Activated CD4-positive, alpha-beta T cell treated with anti-CD3 and anti-CD28 coated beads, Interleukin-2, amount 50 U/mL, for 48 hours (primary cell): ENCODE measurements at places on chromosomes 3 and 15.

GRCh38 chr3:185207931-185208746 lies 45.7 kb downstream of the EHHADH start:
- peak; percentile 20 for DNase-seq

DNA sequence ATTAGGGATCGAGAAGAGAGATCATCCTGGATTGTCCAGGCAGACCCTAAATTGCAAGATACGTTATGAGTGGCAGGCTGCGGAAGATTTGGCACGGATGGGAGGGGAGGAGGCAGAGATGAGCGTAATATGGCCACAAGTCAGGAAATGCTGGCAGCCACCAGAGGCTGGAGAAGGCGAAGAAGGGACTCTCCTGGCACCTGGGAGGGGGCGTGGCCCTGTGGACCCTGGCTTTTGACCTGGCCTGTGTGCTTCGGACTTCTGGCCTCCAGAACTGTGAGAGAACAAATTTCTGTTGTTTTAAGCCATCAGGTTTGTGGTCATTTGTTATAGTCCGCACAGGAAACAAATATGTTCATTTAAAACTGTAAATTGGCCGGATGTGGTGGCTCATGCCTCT lies 31.9 kb upstream of the IGF1R start:
- DNase-seq: no peak

GRCh38 chr15:88115486-88116152 lies 140.9 kb downstream of the NTRK3 start:
- no peak for DNase-seq

- DNase-seq: no peak
These were observed 11.3 kb downstream of the HDAC11 start for GRCh38 chr3:13491206-13491974.

DNA sequence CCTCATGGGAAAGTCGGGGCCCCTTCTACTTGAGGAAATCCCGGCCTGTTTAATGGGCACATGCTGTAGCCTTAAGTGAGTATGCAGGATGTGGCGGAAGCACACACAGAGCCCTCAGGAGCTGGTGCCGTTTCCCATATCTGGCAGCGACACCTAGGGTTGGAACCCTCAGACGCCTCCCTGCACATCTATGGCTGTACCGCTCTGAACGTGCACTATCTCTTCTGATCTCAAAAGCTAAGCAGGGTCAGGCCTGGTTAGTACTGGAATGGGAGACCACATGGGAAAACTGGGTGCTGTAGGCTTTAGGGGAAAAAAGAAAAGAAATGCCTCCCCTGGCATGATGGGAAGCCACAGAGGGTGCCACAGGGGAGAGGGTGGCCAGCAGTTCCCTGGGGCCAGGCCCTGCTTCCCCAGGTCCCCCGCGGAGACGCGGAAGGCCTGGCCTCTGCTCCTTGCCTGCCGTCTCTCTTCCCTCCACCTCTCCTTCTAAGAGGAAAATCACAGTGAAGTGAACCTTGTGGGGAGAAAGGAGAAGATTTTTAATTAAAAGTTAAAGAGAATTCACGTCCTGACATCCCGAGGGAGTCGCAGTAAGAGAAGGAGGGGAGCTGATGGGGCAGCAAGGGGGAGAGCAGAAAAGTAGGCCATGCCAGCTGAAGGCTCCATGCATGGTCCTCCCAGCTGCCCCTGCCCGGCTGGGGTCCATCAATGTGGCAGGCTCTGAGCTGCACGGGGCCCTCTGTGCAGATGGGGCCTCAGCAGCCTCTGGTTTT lies 60.5 kb upstream of the TMEM115 start:
- no peak for DNase-seq

GRCh38 chr3:48413086-48413485 lies 16.8 kb downstream of the PLXNB1 start:
- no peak for DNase-seq

DNA sequence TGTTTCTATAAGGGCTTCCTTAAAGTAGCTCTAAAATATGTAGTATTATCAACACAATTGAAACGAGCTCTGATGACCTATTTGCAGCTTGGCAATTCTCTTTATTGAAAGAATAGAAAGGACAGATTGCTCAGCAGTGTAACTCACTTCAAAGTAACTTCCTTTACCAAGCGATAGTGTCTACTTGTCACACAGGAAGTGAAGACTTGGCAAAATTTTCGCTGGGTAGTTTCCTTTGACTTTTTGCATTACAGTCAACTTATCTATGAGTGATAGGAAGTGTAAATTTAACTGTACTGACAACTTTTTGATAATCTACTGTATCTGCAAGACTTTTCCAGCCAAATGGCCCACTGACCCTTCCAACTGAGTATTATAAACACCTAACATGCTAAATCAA lies 22.8 kb downstream of the SLC9A9 start:
- DNase-seq: no peak

DNA sequence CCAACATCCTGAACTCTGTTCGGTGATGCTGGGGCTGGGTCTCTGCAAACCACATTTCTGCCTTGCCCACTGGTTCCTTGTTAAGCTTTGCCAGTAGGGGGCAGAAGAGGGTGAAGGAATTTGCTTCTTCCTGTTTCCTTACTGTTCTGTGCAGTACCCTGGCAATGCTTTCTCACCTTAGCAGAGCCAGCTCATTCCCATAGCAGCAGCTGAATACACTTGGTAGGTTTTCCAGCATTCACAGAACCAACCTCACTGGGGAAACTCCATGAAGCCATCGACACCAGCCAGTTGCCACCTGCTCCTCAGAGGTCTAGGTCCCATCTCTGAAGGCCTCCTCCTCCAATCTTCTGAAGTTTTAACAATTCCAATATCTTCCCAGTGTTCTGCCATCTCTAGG lies 308.4 kb downstream of the PDCD6IP start:
- DNase-seq: peak; percentile 9

DNA sequence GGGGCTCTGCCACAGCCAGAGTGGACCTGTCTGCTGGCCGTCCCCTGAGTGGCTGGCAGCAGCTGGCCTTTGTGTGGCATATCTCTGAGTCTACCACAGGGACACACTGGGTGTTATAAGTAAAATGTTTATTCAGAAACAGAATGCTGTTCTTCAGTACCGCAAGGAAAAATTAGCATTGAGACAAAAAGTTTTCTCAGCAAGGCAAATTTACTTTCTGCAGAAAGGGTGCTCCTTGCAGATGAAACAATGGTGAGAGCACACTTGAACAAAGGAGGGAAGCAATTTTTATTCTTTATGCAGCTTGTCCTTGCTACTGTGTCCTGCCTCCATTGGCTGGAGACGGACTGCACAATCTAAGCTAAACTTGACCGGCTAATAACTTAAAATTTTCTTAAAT lies 4.0 kb downstream of the TMEM89 start:
- DNase-seq: no peak

GRCh38 chr3:84100861-84101260 lies 857.9 kb upstream of the CADM2 start:
- DNase-seq: no peak

DNA sequence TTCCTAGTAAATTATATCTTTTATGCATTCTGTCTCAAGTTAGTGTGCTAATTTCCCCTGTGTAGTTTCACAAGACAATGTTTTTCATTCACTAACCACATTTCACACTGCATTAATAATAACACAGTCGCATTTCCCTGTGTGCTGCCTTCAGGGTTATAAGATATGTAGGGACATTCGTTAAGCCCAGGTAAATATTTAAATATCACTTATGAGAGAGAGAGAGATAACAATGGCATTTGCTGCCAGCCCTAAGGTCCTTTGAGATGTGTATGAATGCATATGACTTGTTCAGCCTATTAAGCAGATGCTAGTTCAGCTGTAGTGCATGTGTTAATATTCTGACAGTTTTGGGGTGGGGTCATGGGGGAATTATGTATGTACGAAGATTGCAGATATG lies 876.7 kb downstream of the NAALADL2 start:
- no peak for DNase-seq

GRCh38 chr3:53161820-53162671 lies 1.0 kb downstream of the PRKCD start:
- DNase-seq: peak; percentile 51

DNA sequence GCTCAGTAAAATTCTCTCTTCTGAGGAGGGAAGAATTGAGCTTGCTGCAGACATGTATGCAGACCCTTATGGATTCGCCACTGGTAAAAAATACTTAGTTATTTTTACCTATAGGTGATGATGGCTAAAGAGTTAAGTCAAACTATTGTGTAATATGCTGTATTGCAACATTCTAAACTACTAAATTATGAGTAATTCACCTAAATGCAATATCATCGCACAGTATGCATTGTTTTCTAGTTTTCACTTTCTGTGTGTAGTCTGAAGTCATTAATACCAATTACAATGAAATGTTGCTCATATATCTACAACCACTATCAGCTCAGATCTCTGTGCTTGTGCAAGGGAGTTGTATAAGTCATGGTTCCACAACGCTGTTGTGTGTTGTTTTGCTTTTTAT lies 48.7 kb upstream of the ROBO2 start:
- DNase-seq: no peak

DNA sequence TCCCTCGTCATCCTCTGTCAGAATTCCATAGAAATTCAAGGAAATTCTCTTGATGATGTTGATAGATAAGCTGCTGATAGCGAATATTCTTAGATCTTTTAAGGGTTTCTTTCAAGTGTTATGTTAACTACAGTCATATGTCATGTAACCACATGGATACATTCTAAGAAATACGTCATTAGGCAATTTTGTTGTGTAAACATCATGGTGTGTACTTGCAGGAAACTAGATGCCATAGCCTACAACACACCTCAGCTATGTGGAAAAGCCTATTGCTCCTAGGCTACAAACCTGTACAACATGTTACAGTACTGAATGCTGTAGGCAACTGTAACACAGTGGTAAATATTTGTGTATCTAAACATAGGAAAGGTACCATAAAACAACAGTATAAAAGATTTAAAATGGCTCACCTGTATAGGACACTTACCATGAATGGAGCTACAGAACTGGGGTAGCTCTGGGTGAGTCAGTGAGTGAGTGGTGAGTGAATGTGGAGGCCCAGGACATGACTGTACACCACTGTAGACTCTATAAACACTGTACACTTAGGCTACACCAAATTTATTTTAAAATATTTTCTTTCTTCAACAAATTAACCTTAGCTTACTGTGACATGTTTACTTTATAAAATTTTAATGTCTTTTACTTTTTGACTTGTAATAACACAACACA lies 34.6 kb downstream of the GLDN start:
- no peak for DNase-seq

GRCh38 chr15:71889385-71889784 lies 79.0 kb downstream of the NR2E3 start:
- no peak for DNase-seq

GRCh38 chr15:70093070-70093469 lies 4.6 kb downstream of the TLE3 start:
- no peak for DNase-seq

- DNase-seq: no peak
These were observed 141.0 kb downstream of the NSMCE3 start for GRCh38 chr15:29128671-29129070.
